ENCODE measurements at places on chromosomes 1 and 21.

DNA sequence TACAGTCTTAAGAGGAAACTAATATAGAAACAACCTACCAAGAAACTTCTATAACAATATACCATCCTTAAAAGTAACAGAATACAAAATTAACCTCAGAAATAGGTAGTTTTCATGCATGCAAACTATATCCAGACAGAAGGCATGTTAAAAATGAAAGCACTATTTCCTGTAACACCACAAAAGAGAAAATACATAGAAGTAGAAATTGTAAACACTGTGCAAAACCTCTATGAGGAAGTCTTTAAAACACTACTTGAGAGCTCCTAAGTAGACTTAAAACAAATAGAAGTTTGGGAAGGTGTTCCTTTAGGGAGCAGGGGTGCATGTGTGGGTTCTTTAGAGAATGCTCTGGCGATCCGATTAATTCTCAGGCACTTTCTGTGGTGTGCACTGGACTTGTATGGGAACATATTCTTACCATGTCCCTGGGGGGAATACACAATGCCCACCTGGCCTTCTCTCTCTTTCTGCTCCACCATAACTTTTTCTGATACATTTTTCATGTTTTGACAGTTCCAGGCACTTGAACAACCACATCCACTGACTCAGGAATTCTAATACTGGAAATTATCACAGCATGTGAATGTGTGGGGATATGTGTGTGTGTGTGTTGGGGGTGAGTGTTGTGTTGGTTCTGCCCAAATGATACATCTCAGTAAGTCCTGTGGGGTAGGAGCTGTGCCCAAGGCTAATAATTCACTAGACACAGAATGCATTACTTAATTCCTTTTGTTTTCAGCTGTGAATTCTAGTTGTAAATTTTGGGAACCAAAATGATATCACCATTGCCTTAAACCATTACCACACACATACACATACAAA, 866.3 kb upstream of the B3GALT2 start:
- no peak for DNase-seq

GRCh38 chr1:246417152-246417812, 89.8 kb downstream of the SMYD3 start:
- no peak for DNase-seq

DNA sequence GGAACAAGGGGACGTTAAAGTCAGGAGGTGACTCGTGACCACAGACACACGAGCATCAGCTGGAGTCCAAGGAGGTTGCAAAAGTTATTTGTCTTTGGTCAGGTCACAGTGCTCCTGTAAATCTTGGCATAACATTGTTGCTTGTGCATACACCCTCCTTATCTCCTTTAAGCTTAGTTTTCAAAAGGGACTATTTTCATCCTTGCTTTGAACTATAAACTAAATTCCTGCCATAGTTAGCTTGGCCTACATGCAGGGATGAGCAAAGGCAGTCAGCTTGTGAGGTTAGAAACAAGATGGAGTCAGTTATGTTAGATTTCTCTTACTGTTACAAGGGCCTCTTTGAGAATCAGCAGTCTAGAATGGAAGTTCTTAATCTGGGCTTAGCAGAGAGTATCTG, 28.0 kb upstream of the FASLG start:
- no peak for DNase-seq

DNA sequence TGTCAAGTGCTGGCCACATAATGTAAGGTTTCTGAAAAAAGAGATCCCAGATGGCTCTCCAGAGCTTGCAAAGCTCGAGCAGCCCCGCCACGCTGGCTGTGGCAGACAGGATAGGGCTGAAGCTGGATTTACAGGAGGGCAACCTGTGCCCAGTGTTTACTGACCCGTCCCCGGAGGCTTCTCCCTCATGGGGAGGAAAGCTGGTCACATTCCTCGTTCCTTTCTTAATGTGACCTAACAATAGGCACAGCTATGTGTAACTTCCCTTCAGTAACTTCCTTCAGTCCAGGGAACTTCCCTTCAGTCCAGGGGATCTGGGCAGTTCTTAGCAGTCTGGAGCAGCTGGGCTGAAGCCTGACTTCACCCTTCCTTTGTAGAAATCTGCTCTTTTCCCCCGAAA, 7.7 kb downstream of the SLFNL1 start:
- DNase-seq, result no peak

GRCh38 chr21:25370311-25370744, 237.0 kb downstream of the MRPL39 start:
- no peak for DNase-seq

GRCh38 chr21:46675595-46676280, 40.3 kb downstream of the PRMT2 start:
- DNase-seq, result no peak

GRCh38 chr1:100219883-100220282, 29.8 kb downstream of the DBT start:
- no peak for DNase-seq

DNA sequence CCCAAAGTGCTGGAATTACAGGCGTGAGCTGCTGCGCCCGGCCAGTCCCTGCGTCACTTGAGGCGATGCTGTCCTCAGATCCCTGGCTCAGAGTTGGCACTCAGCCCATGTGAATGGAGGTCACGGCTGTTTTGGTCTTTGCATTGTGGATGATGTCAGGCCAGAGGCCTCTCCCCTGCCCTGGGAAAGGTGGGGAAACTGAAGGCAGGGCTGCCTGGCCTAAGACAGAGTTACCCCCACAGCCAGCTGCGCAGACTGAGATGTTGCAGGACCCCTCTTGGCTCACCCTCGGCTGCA, 821 bp downstream of the MASP2 start:
- DNase-seq, result no peak

GRCh38 chr1:239456788-239457187, 70.4 kb downstream of the CHRM3 start:
- no peak for DNase-seq

- peak; percentile 60 for DNase-seq
Measured at GRCh38 chr1:153533689-153534201, 2.0 kb downstream of the S100A6 start.

- DNase-seq, result no peak
Measured at GRCh38 chr1:163970699-163971098, 588.3 kb upstream of the PBX1 start.

- peak; percentile 40 for DNase-seq
Measured at GRCh38 chr21:46159390-46159789, 4.0 kb upstream of the FTCD start.

DNA sequence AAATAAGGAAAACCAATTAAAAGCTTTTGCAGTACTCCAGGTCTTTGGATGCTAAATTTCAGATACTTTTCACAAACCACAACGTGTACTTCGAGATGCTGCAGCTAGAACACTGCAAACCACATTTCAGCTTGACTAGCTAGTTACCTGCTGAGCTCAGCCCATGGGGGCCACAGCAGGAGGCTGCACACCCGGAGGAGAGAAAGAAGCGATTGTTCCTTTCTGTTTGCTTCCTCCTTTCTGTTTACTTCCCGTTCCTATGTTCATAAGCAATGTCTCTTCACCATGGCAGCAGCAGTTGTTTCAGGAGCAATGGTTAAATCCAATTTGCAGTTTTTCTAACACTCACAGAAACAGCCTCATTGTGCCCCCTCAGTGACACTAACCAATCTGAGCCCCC, 225.6 kb upstream of the FGGY start:
- no peak for DNase-seq

DNA sequence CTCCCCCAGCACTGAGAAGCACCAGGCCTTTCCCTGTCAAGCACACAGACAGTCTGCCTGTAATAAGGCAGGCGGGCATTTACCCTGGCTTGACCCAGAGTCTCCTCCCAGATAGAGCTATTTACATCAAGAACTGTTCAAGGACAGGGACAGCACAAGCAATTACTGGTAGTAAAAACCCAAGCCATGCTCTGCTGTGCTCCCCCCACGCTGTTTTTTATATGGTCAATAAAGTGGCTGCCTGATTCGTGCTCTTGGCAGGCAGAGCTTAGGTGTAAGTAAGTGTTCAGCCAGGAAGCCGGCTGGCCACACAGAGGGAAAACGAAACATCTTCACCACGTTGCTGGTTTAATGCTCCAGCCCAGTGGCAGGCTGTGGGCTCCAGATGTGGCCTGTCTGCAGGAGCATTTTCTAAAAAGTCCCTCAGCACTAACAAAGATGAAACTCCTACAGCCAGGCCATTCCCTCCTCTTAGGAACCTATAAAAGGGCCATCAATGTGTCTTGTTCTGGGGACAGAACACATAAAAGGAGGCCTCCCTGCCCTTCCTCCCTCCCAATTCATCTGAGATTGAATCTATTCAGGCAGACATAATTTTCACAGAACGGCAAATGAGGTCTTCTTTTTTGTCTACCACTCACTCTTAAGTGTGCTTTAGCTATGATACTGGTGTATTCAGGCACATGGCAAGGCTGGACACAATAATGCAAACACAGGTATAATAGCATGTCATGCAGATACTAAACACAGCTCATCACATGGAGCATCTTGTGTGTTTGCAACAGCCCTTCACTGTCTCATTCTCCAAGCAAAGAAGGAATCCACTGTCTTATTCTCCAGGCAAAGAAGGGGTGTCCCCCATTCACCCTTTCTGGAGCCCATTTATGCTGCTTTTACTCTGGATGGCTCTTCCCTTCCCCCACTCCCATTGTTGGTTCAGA, 378.9 kb downstream of the HHAT start:
- no peak for DNase-seq

Measured in left forelimb (tissue), 1 donor.